ENCODE measurements at places on chromosomes 7 and 10.

DNA sequence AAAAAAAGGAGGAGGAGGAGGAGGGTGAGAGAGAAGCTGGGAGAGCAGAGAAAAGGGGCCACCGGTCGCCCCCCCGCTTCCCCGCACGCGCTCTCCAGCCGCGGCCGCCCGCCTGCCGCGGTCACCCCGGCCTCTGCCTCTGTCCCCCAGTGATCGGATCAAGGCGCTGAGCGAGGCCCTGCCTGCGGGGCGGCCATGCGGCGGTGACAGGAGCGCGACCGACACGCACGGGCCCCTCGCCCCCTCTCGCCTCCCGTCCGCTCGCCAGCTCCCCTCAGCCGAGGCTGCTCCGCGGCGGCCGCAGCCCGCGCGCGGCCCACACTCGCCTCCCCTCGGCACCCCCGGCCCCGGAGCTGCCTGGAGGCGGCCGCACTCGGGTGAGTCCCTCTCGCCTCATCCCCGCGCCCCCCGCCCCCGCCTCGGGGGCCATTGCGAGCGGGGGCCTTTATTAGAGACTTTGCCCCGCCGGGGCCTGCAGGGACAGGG is at the start of gene GTF2I:
Gene GTF2I (plus strand): TSS at position 27 of the 486 bp plus-strand sequence. CDS start 31,411 bp downstream, outside the sequence.
- DNase-seq, result peak; percentile 57

- DNase-seq, result no peak
Observed at GRCh38 chr10:129258283-129258923, 208.6 kb upstream of the MGMT start.

DNA sequence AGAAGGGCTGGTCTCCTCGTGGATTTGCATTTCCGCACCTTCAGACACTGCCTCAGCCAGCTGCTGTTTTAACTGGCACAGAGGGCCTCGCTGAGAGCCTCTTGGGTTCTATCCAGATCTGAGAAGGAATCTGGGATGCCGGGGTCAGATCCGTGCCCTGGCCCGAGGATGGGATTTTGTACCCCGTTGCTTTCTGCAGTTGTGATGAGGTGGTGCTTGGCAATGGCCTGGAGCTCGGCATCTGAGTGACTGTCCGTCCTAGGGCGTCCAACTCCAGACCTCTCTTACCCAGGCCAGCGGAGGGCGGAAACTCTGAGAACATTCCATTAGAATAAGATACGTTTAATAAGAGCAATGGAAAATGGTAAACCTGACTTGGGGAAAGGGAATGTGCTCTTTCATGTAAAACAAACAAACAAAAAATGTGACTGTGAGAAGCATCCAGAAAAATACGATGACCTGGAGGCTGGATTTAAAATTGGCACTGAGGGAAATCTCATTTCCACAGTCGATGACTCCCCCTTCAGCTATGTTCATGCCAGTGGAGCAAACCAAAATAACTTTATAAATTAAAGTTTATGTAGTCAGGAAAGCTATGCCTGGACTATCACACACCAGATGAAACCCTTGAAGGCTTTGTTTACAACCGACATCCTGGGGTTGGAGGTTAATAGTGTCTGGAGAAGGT is 39.6 kb downstream of the GRK5 start:
- no peak for DNase-seq

GRCh38 chr7:24707988-24708615 is 49.2 kb downstream of the GSDME start:
- DNase-seq, result no peak

DNA sequence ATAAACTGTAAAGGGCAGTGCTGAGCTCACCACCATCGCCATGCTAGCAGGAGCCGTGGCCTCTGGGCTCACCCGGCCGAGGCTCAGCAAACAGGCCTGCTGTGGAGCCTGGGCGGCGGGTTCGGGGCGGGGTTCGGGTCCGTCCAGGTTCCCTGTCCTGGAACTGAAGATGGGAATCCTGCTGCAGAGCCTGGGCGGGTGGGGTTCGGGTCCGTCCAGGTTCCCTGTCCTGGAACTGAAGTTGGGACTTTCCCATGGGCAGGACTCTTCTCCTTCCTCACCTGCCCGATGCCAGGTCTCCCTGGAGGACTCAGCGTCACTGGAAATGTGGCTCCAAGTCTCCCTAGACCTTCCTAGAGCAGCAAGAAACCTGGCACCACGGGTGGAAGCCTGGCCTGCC is 36.6 kb downstream of the EN2 start:
- no peak for DNase-seq

- DNase-seq, result no peak
Observed at GRCh38 chr7:88147949-88148348, 71.9 kb downstream of the SRI start.

GRCh38 chr10:71805776-71806703 is 32.7 kb upstream of the VSIR start:
- DNase-seq, result no peak

DNA sequence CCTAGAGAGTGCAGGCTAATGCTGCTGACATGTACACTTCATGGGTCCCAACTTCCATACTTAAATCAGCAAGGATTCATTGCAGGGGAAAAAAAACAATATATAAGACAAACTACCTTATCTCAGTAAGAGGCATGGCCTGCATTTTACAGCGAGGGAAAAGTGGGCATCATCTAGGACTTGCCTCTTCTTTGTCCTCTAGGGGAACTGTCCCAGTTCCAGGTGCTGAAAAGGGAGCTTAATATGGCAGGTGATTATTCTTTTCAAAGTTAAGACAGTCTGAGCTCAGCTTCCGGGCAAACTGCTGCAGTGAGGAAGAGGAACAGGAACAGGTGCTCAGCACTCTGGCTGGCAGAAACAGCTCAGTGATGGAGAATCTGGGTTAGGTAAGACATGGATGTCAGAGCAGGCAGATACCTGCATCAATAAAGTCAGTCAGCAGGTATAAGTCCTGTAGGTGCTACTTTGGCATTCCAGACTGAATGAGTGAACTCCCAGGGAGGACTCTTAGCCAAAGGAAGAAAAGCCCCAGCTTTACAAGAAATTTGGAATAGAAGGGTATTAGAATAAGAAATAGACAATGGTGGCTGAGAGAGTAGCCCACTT is 147.2 kb downstream of the TMEM178B start:
- DNase-seq, result no peak

DNA sequence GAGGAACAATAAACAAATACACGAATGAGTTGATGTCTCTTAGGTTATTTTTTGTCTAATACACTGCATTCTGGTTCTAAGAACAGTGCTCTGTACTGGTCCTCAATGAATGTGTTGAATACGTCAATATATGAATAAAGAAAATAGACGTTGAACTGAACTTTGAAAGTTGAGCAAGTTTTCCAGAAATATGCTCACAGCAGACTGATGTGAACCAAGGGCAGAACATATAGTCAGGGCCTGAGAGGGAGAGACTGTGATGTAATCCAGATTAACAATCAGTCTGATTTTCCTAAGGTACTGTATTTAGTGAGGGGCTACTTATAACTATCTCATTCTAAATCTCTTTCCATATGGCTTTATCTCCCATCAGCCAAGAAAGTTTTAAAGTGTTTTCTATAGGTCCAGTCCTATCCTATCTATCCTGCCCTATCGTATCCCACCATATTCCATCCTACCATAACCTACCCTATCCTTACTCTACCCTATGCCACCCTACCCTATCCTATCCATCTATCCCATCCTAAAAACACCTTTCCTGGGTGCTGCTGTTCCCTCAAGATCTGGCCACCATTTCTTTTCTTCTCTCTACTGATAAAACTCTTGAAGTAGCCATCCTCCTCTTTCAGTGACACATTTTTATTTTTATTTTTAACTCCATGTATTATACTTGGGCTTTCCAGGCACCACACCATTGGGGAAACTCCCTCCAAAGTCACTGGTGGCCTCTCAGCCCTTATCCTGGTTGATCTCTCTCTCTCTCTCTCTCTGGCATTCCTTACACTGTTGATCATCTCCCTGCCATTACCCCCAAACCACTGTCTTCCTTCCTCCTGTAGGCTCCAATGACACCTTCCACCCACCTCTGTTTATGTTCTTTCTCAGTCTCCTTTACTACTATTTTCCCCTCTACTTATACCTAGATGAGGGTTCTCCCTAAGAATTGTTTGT is 212.3 kb upstream of the SLC26A5 start:
- DNase-seq, result no peak

GRCh38 chr7:114703677-114704076 is 218.2 kb upstream of the MDFIC start:
- DNase-seq, result no peak

- DNase-seq, result peak; percentile 62
Observed at GRCh38 chr7:3028071-3028757, 15.5 kb downstream of the CARD11 start.

DNA sequence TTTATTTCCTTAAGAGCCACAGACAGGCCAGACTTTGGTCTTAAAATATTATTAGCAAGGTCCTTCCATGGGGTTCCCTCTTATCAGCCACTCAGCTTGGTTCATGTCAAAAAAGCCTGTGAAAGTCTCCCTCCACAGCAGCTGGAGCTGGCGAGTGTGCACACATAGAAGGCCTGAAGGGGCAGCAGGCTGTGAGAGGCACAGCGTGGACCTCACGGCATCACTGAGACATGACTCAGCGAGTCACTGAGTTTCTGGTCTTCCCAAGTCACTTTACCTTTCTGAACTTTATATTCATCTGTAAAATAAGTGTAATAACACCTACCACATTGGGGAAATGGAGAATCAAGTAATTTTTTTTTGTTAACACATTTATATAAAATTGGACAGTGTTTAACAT is 8.7 kb downstream of the TAF3 start:
- no peak for DNase-seq

GRCh38 chr7:7290429-7291122 is 108.2 kb downstream of the C1GALT1 start:
- DNase-seq, result no peak

- no peak for DNase-seq
Observed at GRCh38 chr10:131635564-131636015, 265.2 kb upstream of the PPP2R2D start.

GRCh38 chr7:37993060-37993501 is 72.6 kb downstream of the EPDR1 start:
- DNase-seq, result no peak

GRCh38 chr7:134795231-134795630 is 15.8 kb downstream of the CALD1 start:
- no peak for DNase-seq

DNA sequence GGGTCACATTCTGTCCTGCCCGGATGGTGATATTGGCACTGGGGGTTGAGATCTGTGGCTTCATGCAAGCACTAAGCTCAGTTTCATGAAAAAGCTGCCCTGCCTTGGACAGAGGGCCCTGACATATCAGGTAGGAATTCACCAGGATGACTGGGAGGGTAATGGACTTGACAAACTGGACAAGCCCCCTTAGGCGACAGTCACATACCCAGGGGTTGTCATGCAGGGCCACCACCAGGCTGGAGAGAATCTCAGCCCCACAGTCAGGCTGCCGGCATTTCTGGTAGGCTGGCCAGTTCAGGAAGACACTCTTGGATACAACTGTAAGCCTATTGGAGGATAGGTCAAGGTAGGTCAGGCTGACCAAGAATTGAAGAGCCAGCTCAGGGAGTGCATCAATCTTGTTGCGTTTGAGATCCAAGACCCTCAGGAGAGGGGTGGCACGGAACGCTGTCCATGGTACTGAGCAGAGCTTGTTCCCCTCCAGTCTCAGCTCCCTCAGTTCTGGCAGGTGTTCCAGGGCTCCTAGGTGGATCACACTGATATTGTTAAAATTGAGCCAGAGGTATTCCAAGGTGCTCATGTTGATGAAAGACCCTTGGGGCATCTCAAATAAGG is 824 bp downstream of the LRIT2 start:
- no peak for DNase-seq

GRCh38 chr7:117225536-117225935 is 97.3 kb downstream of the WNT2 start:
- no peak for DNase-seq

GRCh38 chr10:79451046-79451699 is 5.7 kb upstream of the ZCCHC24 start:
- no peak for DNase-seq

- no peak for DNase-seq
Observed at GRCh38 chr7:2598154-2598823, 33.5 kb upstream of the TTYH3 start.

DNA sequence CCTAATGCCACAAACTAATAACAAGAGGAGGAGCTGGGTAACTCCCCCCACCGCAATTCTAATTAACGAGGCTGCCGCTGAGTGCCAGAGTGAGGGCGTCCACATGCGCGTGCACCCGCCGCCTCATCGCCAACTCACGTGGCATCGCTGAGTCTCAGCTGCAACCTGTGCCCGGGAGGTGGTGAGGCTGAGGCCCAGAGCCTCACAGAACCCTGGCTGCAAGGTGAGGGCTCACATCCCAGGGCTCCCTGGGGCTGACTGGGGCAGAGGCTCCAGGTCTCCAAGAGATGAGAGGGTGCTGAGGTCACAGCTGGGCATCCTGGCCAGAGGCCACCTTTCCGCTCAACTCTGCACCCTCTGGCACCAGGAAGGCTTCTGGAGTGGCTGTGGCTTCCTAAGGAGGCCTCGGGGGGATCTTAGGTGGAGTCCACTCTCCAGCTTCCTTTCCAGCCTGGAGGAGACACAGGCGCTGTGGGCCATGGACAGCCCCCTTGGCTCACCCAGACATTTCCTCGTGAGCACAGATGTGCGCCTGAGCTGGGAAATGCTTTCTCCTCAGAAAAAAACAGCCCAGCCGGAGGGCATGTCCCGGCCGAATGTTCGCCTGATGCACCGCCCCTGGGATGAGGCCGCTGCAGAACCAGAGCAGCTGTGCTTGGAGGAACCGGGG is 242.6 kb downstream of the MAD1L1 start:
- DNase-seq, result no peak

- no peak for DNase-seq
Observed at GRCh38 chr7:28157831-28158416, 22.7 kb downstream of the JAZF1 start.

DNA sequence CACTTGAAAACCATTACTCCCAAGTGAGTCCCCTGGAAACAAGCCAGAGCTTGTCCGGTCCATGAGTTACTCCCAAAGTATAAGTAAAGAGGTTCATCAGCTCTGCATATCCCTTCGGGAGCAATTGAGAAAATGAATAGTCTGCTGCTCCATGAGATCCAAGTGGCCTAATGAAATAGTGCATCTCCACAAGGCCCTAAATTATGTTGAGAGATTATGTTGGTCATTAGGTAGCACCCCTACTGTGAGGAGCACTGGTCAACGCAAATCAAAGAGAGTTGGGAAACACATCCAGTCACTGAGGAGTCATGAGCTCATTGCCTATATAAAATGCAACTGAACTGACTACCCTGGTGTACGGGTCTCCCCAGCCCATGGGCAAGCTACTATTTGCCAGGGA is 205.5 kb upstream of the AOAH start:
- DNase-seq, result no peak

DNA sequence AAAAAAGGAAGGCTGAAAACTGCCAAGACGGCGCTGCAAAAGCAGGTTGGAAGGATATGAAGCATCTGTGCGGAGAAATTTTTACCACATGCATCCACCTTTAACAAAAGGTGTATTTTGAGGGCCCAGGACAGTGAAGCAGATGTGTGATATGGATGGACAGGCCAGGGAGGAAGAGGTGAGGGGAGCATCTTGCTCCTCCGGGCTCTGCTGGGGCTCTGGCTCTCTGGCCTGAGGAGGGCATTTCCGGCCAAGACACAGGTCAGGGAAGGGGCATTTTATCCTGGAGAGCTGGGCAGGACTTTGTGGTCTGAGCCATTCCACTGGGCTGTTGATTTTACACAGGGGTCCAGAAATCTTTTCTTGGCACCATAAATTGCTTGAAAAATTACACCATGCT is 175.1 kb downstream of the ZMYND11 start:
- no peak for DNase-seq

GRCh38 chr10:48192881-48193450 is 81.5 kb downstream of the FRMPD2 start:
- no peak for DNase-seq

- no peak for DNase-seq
Observed at GRCh38 chr10:97109547-97109946, 76.2 kb downstream of the SLIT1 start.

GRCh38 chr10:78595269-78595619 is 473.5 kb upstream of the ZMIZ1 start:
- no peak for DNase-seq

GRCh38 chr7:80942261-80943041 is 23.6 kb upstream of the SEMA3C start:
- no peak for DNase-seq

All from activated naive CD4-positive, alpha-beta T cell treated with anti-CD3 and anti-CD28 coated beads, Interleukin-2, amount 50 U/mL, for 72 hours (primary cell).